ENCODE measurements at places on chromosomes 6 and 20.
A peak's percentile ranks its signal among the peaks of the same experiment; 100 is the strongest.

GRCh38 chr6:98843271-98844243 is 9.2 kb downstream of the POU3F2 start:
- no peak for DNase-seq

DNA sequence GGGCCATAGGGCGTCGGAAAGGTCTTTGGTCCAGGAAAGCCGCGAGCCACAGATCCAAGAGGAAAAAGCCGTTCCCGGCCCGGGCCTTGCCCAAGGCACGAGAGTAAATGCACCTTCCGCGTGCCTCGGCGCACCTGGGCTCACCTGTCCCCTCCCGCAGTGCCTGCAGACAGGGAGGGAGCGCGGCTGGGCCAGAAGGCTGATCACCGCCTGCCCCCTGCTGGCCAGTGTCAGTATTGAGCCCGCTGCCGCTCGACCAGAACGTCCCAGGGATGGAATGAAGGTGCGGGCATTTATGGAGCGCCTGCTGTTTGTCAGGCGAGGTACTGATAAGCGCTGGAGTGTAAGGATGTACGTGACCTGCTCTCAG is 679 bp upstream of the LPIN3 start:
- DNase-seq, result peak; percentile 82

GRCh38 chr20:35767683-35768481 is 3.9 kb upstream of the PHF20 start:
- no peak for DNase-seq

- DNase-seq, result peak; percentile 4
These were observed 2.1 kb downstream of the TMEM14B start for GRCh38 chr6:10749734-10750133.

- no peak for DNase-seq
These were observed 41.8 kb upstream of the NNAT start for GRCh38 chr20:37479266-37479665.
